ENCODE measurements at places on chromosomes 4 and X.

DNA sequence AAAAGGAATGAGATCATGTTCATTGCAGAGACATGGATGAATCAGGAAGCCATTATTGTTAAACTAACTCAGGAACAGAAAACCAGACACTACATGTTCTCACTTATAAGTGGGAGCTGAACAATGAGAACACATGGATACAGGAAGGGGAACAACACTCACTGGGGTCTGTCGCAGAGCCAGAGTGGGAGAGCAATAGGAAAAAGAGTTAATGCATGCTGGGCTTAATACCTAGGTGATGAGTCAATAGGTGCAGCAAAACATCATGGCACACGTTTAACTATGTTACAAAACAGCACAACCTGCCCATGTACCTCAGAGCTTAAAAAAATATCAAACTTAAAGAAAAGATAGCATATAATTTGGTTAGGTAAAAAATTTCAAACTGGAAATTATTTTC is 281.4 kb downstream of the PABPC4L start:
- no peak for DNase-seq

DNA sequence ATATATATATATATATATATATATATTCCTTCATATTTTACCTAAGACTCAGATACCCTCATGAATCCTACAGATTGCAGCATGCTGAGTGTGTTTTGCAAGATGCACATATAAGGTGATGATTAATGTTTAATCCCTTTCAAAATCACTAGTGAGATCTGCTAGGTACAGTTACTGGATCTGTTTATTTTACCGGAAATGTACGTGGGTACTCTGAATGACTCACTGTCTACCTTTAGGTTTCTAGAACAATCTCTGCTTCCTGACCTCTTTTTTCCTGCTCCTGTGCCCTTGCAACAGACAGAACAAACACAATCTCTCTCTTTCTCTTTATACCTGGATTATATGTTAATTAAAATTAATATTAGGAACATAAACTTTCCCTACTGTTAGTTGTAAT is 379.6 kb downstream of the FAM133A start:
- no peak for DNase-seq

DNA sequence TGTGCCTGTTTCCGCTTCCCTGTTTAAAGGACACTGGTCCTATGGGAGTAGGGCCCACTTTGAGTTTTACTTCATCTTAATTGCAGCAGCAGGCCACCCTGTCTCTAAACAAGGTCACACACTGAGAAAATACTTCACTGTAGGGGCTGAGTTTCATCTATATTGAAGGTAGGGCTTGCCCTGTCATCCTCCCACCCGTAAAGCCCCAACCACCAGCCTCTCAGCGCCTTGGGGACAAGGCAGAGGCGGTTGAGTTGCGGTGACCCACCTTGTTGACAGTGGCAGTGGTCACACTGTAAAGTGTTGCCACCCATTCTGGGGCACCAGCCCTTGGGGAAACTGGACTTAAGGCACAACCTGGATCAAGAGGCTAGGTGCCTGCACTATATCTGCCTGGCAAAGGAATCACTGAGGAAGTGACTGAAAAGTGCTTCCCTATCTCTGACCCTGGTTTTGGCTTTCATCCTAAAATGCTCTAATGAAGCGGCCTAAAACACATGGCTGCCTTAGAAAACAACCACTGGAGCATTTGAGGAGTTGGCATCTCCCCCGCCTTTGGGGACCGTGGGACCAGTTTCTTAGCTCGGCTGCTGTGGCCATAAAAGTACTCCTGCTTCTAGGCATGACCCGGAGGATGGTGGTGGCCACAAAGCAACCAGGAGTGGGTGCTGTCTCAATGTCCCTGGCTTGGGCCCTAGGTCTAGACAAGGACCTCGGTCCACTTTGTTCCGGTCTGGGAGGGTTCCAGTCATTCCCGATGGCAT is 7.8 kb upstream of the WDR1 start:
- DNase-seq, result no peak

GRCh38 chrX:108271397-108271787 is 166.8 kb downstream of the COL4A6 start:
- no peak for DNase-seq

GRCh38 chr4:42151568-42152506 is 618 bp downstream of the BEND4 start:
- no peak for DNase-seq

DNA sequence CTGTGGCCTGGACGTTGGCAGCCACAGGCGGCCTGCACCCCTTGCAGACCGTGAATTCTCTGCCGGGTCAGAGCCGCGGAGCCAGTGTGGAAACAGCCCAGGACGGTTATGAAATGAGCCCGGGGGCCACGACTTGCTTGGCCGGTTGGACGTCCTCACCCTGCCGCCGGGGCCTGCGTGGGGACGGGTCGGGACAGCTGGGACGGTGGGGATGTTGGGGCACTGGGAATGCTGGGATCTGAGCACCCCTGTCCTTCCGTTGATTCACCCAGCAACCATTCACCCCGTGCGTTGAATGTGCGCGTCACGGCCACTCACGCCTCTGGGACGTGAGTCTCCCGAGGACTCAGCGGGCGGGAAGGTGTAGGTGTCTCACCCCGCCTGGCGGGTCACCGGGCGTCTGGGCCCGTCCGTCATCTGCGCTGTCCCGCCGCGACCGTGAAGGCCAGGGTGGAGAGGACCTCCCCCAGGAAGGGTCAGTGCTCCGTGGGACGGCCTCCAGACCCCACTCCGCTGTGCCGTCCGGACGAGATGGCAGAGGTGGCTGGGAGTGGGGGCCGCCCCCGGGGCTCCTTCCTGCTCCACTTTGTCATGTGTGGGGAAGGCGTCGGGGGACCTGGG is 4.5 kb upstream of the PLCXD1 start:
- DNase-seq, result no peak
